Activated T-helper 1 cell treated with anti-CD3 and anti-CD28 coated beads, Interleukin-2, amount 50 U/mL, for 16 hours (primary cell): ENCODE measurements at places on chromosomes 7 and 10.

DNA sequence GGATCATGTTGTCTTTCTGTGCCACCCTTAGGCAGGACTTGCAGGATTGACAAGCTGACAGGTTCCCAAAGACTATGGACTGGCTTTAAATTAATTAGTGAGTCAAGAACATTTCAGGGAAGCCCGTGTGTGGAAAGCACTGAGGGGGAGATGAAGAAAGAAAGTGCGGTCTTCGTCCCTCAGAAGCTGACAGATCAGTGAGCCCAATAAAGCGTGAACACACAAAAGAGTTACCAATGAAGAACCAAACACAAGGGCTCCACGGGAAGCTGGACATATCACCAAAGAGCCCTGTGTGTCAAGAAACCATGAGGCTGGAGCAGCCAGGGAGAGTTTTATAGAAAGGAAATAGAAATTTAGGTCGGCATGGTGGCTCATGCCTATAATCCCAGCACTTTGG lies 725.8 kb downstream of the PARD3 start:
- DNase-seq: no peak

- no peak for DNase-seq
These were observed 222.2 kb downstream of the C7orf25 start for GRCh38 chr7:42689626-42690025.

DNA sequence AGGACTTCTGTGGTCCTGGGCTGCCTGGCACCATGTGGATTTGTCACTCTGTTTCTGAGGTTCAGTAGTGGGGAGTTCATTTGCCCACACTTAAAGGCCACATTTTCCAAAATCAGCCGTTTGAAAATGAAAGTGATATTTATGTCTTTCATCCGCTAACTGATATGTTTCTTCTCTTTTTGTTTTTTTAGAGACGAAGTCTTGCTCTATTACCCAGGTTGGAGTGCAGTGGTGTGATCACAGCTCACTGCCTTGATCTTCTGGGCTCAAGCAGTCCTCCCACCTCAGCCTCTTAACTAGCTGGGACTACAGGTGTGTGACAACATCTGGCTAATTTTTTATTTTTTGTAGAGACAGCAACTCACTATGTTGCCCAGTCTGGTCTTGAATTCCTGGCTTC lies 58.6 kb downstream of the EBLN1 start:
- no peak for DNase-seq

- DNase-seq: no peak
These were observed 902.8 kb downstream of the LRMDA start for GRCh38 chr10:76334255-76334654.

GRCh38 chr7:2128601-2129322 lies 104.0 kb downstream of the MAD1L1 start:
- no peak for DNase-seq

DNA sequence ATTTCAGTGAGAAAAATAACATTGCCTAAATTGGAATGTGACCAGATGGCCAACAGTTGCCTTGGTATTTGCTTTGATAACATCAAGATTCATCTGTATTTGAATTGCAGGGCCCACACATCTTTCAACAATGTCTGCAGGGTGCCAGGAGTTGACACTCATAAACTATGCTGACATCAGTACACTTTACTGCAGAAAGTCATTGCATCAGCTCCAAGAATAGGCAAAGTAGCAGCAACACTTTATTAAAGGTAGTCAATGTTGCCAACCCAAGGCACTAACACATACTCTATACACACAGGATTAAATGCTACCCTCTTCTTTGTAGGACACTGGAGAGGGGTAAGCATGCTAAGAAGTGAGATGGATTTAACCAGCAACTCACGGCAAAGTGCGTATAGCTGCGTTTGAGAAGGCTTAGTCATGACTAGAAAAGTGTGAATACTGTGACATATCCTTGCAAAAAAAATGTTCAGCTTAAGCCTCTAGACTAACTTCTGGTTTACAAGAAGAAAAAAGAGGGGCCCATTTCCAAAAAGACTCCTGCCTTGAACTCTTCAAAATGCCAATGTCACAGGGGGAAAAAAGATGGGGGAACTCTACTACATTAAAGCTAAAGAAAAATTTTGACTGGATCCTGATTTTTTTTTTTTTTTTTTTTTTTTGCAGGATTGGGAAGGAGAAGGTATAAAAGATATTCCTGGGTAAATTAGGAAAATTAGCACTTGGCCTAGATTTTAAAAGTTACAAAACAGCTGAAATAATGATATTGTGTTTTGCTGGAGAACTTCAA lies 2.2 kb downstream of the BBIP1 start:
- DNase-seq: no peak
